HT-29 (cell line): ENCODE measurements at places on chromosomes 4 and X.
A peak's percentile ranks its signal among the peaks of the same experiment; 100 is the strongest.

DNA sequence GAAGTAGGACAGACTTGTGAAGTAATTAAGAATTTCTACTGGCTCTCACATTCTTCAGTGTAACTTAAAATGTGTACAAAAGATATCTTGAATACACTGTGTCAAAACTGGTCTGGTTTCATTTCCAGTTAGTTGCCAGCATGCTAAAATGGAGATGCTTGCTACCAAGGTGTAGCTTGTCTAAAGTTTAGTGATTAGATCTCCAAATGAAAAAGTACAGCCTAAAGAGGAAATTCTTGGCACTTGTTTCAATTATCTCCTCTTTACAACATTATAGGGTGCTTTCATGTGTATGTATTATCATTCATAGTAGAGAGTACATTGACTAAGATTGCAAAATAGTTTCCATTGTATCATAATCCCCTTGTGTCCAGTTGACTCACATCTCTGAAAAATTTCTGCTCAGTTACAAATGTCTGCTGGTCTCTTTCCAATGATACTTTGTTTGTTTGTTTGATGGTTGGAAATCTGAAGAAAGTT is 97.3 kb upstream of the SPRY1 start:
- no peak for DNase-seq

DNA sequence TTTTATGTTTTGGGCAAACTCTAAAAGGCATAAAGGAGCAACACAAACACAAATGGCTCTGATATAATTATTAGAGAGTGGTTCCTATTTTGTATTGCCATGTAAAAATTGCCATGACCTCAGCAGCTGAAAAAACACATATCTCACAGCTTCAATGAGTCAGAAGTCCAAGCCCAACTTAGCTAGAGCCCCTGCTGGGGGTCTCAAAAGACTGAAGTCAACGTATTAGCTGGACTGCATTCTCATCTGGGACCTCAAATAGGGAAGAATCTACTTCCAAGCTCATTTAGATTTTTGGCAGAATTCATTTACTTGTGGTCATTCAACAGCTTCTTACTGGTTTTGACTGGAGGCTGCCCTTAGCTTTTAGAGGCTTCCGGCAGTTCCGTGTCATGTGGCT is 47.4 kb downstream of the FREM3 start:
- no peak for DNase-seq

GRCh38 chr4:168440442-168441264 is 39.6 kb downstream of the DDX60L start:
- DNase-seq: peak; percentile 66

DNA sequence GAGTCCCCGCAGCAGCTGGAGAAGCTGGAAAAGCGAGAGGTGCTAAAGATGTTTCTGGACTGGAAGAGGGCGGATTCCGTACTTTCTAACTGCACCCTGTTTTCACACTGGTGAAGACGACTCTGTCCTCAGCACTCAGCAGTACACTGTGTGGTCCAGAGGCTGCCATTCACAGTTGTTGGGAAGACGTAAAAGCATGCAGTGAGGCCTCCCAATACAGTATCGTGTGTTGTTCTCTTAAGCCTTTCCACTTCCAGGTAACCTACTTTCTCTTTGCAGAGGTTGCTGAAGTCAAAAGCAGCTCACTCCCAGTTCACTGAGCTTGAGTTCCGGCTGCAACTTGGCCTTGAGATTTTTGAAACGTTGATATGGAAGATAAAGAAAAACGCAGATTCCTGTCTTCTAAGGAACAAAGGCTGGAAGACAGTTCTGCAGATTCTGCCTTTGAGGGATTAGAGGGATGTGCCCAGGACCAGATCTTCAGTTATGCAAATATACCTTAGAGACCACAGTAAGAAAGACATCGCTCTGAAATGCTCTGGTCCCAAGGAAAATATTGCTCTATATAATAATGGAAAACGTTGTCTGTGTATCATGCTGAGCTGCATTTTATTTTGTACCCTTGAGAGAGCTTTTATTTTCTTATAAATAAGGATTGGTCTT is 540.9 kb downstream of the TRIML1 start:
- DNase-seq: no peak

- no peak for DNase-seq
Measured at GRCh38 chr4:155099231-155099630, 109.2 kb upstream of the NPY2R start.

GRCh38 chrX:53660004-53660403 is 26.5 kb downstream of the HUWE1 start:
- DNase-seq: no peak

DNA sequence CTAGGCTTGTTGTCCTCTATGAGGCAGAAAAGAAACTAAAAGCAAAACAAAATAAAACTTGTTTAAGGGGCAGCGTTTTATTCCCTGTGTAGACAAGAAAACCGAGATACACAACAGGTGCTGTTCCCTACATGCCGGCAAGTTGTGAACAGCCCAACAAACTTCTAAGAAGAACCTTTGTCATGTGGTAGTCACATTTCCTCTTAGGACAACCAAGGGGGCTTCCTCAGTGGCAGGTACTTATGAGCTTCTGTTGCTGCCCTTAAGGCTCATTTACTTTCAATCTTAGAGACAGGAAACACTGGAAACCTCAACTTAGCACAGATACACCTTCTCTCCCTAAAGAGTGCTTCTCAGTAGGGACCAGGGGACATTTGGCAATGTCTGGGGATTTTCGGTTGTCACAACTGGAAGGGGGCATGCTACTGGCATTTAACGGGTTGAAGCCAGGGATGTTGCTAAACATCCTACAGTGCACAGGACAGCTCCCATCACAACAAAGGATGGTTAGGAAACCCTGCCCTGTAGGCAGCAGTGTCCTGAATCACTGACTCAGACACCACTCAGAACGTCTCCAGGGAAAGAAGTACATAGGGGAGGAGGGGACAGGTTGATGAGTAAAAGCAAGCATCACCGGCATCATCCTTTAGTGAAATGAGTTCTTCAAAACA is 111.0 kb downstream of the ASB9 start:
- no peak for DNase-seq

DNA sequence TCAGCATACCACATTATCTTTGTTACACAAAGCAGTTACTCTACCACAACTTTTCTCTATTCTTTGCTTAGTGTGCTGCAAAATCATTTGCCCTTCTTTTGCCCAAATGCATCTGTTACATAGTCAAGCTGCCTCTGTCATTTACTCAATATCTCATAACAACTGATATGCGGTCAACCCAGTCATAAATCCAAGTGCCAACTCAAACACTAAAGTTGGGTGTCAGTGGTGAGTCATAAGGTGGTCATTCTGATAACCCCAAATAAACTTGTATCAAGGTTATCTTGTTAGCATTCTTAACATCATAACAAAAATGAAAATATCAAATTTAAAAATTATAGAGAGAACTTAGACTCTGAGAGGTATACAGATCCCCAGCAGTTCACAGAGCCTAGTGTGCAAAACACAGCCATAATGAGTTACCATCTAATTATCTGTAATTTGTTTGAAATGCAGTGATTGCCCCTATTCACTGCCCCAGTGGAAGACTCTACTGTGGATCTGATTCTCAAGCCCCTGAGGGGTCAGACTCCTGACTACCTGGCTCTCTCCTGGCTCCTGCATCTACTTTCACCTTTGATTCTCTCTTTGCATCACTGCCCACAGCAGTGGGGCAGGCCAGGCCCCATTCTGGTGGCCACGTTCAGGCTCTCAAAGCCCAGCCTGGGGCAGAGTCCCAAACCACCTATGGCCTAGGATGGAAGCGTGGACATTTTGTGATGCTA is 29.2 kb downstream of the TBC1D9 start:
- DNase-seq: peak; percentile 62

DNA sequence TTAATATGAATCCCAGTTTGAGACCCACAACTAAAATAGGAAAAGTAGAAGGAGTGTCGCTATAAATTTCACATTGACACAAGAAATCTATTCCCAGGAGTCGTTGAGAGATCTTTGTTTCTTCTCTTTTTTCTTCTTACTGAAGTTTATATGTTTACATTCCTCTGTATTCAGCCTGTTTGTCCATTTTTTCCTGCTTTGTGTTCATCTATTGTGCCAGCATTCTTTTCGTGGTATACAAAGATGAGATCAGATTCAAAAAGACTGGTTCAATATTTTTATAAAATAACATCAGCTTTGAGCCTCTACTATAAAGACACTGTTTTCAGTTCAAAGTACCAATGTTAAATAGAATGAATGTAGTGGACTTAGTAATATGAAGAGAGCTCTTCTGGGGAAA is 95.4 kb upstream of the MYOZ2 start:
- no peak for DNase-seq

GRCh38 chr4:44487341-44487740 is 38.7 kb upstream of the KCTD8 start:
- DNase-seq: no peak

- no peak for DNase-seq
Measured at GRCh38 chr4:152463562-152463961, 72.3 kb downstream of the FBXW7 start.

DNA sequence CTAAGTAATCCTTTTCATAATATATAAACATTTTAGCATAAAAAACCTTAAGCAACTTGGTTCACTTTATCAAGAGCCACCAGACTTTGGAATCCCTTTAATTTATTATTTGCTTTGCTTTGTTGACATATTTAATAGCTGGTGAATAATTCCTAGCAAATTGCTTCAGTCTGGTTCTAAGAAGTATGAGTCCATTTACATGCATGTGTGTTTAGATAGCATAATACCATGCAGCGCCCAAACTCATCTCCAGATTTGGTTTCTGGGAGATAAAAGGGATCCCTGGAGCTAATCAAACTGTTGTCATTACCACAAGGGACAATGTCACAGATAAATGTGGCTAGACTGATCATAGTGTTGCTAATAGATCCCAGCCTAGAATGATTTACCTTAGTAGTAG is 111.8 kb downstream of the TMEM144 start:
- DNase-seq: peak; percentile 3

GRCh38 chr4:121789455-121789854 is 11.7 kb upstream of the EXOSC9 start:
- no peak for DNase-seq

GRCh38 chrX:86023811-86024210 is 23.5 kb downstream of the CHM start:
- DNase-seq: no peak

DNA sequence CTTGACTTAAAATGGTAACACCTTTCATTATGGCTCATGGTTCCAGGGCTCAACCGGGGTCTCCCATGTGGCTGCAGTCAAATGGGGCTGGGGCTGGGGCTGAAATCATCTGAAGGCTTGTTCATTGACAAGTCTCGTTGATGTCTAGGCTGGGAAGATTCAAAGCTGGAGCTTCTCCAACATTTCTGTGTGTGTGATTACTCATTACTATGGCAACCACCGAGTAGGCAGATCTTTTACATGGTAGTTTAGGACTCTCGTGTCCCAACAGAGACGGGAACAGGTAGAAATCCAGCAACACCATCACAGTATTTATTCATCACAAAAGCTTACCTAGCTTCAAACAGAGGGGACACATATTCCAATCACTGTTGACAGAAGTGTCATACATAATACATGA is 7.8 kb downstream of the YTHDC1 start:
- DNase-seq: no peak

DNA sequence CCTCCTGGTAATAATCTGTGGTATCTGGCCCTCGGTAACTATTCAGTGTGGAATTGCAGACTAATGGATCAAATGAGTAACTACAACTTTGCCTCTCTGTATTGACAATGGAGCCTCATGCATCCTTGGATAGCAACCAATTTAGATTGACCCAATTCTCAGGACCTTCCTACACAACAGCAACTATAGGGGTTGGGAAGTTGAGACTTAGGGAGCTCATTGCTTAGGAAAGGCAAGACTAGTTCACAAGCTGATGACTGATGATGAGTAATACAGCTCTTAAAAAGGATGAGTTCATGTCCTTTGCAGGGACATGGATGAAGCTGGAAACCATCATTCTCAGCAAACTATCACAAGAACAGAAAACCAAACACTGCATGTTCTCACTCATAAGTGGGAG is 47.5 kb upstream of the KLHL13 start:
- no peak for DNase-seq

DNA sequence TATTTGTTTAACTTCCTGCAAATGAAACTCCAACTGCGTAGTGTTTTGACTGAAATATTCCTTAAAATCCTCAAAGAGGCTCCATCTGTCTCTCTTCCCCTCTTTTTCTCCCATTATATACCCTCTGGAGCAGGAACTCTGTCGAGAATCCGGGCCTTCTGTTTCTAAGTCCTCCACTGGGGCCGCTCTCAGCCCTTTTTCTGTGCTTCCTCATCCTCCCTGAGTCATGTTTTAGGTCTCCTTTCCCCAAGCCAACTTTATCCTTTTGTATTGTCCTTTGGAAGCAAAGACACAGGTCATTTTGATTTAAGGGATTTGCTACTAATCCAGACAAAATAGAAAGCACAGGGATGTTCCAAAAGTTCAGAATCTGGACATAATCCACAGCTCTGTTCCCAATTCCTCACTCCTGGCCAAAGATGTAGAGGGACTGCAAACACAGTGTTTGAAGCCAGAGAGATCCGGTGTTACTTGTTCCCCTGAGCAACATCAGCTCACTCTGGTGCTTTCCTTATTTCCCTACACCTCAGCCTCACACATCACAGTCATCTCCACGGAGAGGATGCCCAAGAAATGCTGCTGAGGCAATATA is 131.0 kb upstream of the KLF3 start:
- DNase-seq: no peak

GRCh38 chrX:47467106-47467505 is 15.9 kb downstream of the ZNF41 start:
- DNase-seq: no peak

GRCh38 chr4:71186566-71187403 is 152.0 kb upstream of the SLC4A4 start:
- peak; percentile 37 for DNase-seq

GRCh38 chr4:127249066-127249766 is 383.5 kb upstream of the INTU start:
- DNase-seq: no peak

DNA sequence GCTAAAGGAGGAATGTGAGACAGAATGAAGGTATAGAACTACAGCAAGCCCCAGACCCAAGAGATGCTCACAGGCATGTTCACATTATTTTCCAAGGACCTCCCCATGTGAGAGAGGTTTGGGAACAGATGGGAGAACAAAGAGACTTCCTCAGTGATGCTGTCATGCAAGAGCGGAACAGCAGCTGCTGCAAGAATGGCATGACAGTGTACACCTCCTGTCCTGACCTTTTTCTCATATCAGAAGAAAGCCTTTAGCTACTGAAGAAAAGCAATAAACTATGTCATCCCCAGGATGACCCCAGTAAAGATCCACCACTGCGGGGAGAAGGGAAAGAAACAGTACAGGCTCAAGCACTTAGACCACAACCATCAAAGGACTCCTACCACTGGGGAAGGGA is 7.2 kb downstream of the PRDM5 start:
- no peak for DNase-seq

- peak; percentile 69 for DNase-seq
Measured at GRCh38 chr4:78612398-78613178, 61.0 kb downstream of the ANXA3 start.

- DNase-seq: no peak
Measured at GRCh38 chr4:129230846-129231245, 134.9 kb downstream of the C4orf33 start.

- no peak for DNase-seq
Measured at GRCh38 chrX:114841051-114841450, 176.4 kb downstream of the IL13RA2 start.
